Central memory CD8-positive, alpha-beta T cell (primary cell): ENCODE measurements at places on chromosomes 12 and 14.

DNA sequence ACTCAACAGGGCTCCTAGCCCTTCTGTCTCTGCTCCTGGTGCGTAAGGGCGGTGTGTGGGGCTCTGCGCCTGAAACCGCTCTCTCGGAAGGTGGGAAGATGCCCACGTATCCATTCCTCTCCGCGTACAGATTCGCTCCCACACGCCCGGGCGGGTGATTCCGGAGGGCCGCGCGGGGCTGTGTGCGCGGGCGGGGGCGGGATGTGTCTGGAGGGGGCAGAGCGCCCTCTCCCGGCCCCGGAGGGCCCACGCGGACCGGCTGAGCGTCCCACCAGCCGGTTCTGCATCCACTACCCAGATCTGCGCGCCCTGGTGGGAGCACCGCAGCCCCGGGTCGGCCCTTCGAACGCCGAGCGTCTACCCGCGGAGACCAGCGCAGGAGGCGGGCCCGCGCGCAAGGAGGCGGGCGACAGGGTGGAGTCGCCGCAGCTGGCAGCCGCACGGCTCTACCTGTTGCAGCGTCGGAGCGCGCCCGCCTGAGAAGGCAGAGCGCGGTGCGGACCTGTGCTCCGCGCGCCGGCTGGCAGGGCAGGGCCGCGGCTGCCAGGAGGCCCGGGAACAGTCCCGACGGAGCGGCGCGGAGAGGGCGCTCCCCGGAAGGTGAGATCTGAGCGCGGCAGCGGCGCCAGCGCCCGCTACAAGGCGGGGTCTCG is 1.4 kb upstream of the KCNK13 start:
- no peak for DNase-seq
- H3K36me3 ChIP-seq, result peaks cover 1% of the 10 kb centered on the region
- H3K4me3 ChIP-seq, result peak overlapping the region; percentile 80
- peaks cover 33% of the 10 kb centered on the region for H3K4me1 ChIP-seq
- H3K27me3 ChIP-seq, result peaks cover 82% of the 10 kb centered on the region
- H3K27ac ChIP-seq, result no peak overlapping the region

DNA sequence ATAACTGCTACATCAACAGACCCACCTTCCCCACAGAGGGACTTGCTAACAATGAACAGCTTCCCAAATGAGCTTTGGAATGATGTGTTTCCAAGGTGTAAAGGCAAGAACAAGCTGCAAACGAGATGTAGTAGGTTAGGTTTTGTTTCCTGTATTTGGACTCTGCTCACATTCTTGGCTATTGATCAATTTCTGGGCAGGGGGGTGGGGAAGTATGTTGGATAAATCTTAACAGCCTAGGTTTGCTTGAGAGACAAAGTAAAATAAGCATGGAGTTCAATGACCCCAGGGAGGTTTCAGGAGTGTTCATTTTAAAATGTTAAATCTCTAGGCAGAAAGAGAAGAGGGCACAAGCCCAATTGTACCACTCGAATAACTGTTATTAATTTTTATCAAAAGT is 146.6 kb downstream of the DPY19L2 start:
- no peaks in the 10 kb centered on the region for H3K36me3 ChIP-seq
- no peak overlapping the region for H3K27ac ChIP-seq
- no peaks in the 10 kb centered on the region for H3K4me1 ChIP-seq
- DNase-seq, result no peak

- H3K4me1 ChIP-seq, result no peaks in the 10 kb centered on the region
- H3K27me3 ChIP-seq, result peaks cover 48% of the 10 kb centered on the region
- H3K27ac ChIP-seq, result no peak overlapping the region
- H3K36me3 ChIP-seq, result no peaks in the 10 kb centered on the region
Measured at GRCh38 chr14:20546877-20547276, 14.0 kb downstream of the RNASE9 start.

- no peaks in the 10 kb centered on the region for H3K4me1 ChIP-seq
- H3K36me3 ChIP-seq, result no peaks in the 10 kb centered on the region
- H3K27ac ChIP-seq, result no peak overlapping the region
- H3K27me3 ChIP-seq, result peaks cover 54% of the 10 kb centered on the region
Measured at GRCh38 chr14:96260341-96260821, 4.4 kb downstream of the BDKRB1 start.

DNA sequence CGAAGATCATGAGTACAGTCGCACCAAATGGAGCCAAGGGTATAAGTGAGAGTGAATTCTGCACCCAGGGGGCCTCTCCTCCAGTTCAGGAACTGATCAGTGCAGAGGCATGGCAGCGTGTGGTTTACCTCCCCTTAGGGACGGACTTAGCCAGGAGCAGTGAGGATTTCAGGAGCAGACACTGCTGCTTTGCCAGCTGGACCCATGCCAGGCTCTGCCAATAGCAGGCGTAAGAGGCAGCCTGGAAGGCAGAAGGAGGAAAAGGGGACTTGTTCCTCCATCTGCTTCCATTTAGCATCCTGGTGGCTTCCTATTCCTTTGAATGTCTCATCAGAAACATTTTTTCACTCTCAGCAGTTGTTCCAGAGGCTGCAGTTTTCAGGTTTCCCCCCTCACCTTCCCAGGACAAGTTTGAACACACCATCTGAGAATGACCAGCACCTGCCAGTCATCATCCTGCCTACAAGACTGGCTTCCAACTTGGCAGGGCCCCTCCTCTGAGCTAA is 137.0 kb upstream of the LMNTD1 start:
- no peaks in the 10 kb centered on the region for H3K4me1 ChIP-seq
- no peaks in the 10 kb centered on the region for H3K27me3 ChIP-seq
- DNase-seq, result no peak
- H3K4me3 ChIP-seq, result no peak overlapping the region

GRCh38 chr14:77128414-77128891 is 13.1 kb downstream of the ZDHHC22 start:
- no peak overlapping the region for H3K4me3 ChIP-seq
- H3K36me3 ChIP-seq, result no peaks in the 10 kb centered on the region
- peaks cover 6% of the 10 kb centered on the region for H3K4me1 ChIP-seq
- DNase-seq, result no peak

DNA sequence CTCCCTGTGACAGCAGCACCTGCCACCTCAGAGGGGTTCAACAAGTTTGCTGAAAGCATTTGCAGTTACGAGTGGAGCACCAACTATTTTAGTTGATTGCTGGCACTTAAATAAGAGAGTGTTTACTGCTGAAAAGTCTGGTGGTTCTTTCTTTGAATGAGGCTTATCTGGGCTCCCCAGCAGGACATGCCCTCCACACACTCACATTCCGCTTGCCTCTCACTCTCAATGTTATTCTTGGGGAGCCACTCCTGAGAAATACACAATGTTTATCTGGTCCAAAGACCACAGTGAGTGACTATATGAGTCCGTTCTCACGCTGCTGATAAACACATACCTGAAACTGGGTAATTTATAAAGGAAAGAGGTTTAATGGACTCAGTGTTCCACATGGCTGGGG is 31.9 kb downstream of the NT5DC3 start:
- no peak overlapping the region for H3K27ac ChIP-seq
- H3K36me3 ChIP-seq, result peaks cover 6% of the 10 kb centered on the region
- no peak overlapping the region for H3K4me3 ChIP-seq
- H3K27me3 ChIP-seq, result no peaks in the 10 kb centered on the region
- DNase-seq, result no peak

GRCh38 chr12:48414021-48414420 is 58.3 kb upstream of the ANP32D start:
- no peak overlapping the region for H3K4me3 ChIP-seq
- no peak for DNase-seq
- peaks cover 12% of the 10 kb centered on the region for H3K4me1 ChIP-seq

DNA sequence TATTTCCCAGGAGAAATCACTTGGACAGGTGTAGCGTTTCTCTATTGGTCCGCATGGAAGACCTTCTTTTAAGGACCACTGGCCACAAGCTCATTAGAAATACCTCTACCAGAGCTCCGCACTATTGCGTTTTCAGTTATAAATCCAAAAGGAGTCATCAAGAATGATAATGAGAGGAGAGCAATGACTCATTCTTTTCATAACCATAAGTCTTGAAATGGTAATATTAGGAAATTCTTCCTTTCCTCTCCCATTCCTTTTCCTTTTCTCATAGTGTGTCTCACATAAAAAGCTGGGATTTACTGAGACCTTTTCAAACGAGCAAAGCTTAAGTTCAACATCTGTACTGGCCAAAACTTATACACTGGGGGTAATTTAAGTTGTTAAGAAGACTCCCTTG is 215.7 kb downstream of the CPNE8 start:
- H3K36me3 ChIP-seq, result peaks cover 9% of the 10 kb centered on the region
- H3K4me3 ChIP-seq, result no peak overlapping the region
- no peak overlapping the region for H3K27ac ChIP-seq
- H3K4me1 ChIP-seq, result no peaks in the 10 kb centered on the region

- H3K4me3 ChIP-seq, result no peak overlapping the region
- H3K27ac ChIP-seq, result no peak overlapping the region
- no peaks in the 10 kb centered on the region for H3K36me3 ChIP-seq
- DNase-seq, result no peak
- no peaks in the 10 kb centered on the region for H3K27me3 ChIP-seq
Measured at GRCh38 chr12:127425474-127425873, 841.5 kb upstream of the TMEM132C start.

DNA sequence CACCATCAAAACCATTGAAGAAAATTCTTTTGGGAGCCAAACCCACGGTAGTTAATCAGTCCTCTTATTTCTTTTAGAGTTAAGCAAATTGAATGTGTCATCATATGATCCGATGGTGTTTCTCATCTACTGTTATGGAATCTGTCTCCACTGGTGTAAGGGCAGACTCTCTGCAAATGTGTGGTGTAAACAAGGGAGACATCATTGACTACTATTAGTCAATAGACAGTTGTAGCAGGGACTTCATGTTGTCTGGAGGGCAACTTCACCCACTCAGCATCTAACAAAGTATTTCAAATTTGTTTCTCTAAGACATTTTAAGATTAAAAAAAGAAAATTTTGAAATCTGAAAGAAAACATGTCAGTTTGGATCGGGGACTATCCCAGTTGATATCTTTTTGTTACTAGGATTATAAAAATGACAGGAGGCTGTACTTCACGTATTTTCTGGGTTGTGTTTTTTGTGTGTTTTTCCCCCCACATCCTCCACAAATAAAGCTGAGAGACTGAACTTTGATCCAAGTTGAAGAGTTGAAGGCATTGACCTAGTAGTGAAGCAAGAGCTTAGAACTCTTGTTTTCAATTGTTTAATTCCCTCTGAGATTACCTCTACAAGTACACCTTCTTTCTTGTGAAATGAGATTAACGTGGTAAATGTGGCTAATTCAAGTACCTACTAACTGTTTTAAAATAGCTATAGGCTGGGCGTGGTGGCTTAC is 4.0 kb downstream of the GOLGA5 start:
- H3K4me1 ChIP-seq, result peaks cover 57% of the 10 kb centered on the region
- H3K4me3 ChIP-seq, result no peak overlapping the region
- H3K27ac ChIP-seq, result no peak overlapping the region
- H3K36me3 ChIP-seq, result peaks cover 31% of the 10 kb centered on the region
- no peak for DNase-seq
- no peaks in the 10 kb centered on the region for H3K27me3 ChIP-seq

- H3K4me3 ChIP-seq, result peak overlapping the region; percentile 99
- no peak for DNase-seq
- peaks cover 42% of the 10 kb centered on the region for H3K4me1 ChIP-seq
- no peaks in the 10 kb centered on the region for H3K27me3 ChIP-seq
- peak overlapping the region; percentile 99 for H3K27ac ChIP-seq
- H3K36me3 ChIP-seq, result peaks cover 11% of the 10 kb centered on the region
Measured at GRCh38 chr14:63725786-63726460, 1.9 kb downstream of the SGPP1 start.

DNA sequence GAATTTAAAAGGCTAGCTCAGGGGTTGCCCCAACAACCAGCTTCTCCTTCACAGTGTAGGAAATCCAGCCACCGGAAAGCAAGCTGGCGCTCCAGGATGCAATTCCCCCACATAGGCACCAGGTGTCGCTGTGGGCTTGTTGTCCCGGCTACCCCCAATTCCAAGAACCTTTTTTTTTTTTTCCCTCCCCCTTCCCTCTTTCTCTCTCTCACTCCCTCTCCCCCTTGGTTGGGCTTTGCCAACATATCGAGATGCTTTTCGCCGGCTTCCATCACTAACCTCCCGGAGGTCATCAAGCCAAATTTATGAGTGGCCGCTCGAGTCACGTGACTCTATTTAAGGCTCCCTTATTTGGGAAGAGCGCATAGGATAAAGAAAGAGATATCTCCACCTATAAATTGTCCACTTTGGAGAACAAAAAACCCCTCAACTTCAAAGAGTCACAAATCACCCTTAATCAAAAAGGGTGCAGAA is at the start of gene HOXC5:
Gene HOXC5 (plus strand): TSS at position 424 of the 474 bp plus-strand sequence. CDS start 73 bp downstream, outside the sequence.
- peaks cover 96% of the 10 kb centered on the region for H3K27me3 ChIP-seq
- peak; percentile 62 for DNase-seq
- H3K36me3 ChIP-seq, result peaks cover 2% of the 10 kb centered on the region
- H3K27ac ChIP-seq, result peak within 1 kb of the TSS; percentile 72

- no peak overlapping the region for H3K27ac ChIP-seq
- no peaks in the 10 kb centered on the region for H3K27me3 ChIP-seq
- H3K4me3 ChIP-seq, result no peak overlapping the region
Measured at GRCh38 chr14:67963960-67964812, 144.6 kb downstream of the RAD51B start.

DNA sequence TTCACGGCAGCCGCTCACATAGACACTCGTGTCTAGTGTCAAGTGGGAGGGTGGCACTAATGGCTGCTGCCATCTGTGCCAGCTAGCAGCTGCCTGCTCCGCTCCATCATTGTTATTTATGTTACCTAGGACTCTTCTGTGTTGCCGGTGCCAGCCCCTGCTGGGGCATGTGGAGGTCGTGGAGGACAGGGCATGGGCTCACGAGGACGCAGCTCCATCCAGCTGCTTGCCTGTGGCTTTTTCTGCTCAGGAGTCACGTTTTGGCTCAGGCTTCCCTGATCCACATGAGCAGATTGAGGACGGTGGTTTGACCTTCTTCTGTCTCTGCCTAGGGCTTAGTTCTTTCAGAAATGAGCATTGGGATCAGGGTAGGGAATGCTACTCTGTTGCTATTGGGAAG is 31.2 kb downstream of the TPCN1 start:
- no peak for DNase-seq
- H3K27me3 ChIP-seq, result no peaks in the 10 kb centered on the region
- peaks cover 2% of the 10 kb centered on the region for H3K36me3 ChIP-seq
- no peak overlapping the region for H3K27ac ChIP-seq
- no peaks in the 10 kb centered on the region for H3K4me1 ChIP-seq

DNA sequence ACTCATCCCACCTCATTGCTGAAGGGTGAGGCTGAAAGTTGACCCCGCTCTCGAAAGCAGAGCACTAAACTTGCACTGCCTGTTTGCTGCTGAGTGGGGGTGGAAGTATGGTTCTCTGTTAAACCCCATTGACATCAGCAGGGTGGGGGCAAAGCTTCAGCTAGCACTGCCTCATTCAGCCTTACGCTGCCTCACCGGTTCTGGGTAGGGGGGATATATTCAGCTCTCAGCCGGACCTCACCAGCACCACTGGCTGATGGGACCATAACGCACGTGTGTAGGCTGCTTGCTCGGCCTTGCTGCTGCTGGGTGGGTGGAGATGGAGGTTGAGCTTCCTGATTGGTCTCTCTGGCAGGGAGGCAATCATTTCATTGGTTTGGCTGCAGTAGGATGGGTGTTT is 265.7 kb upstream of the RTL1 start:
- no peaks in the 10 kb centered on the region for H3K36me3 ChIP-seq
- no peak overlapping the region for H3K4me3 ChIP-seq
- no peak for DNase-seq
- H3K27ac ChIP-seq, result no peak overlapping the region
- no peaks in the 10 kb centered on the region for H3K4me1 ChIP-seq
- H3K27me3 ChIP-seq, result peaks cover 65% of the 10 kb centered on the region

GRCh38 chr12:6987956-6988553 is 17.3 kb downstream of the EMG1 start:
- H3K4me1 ChIP-seq, result no peaks in the 10 kb centered on the region
- no peak for DNase-seq
- no peaks in the 10 kb centered on the region for H3K27me3 ChIP-seq
- H3K36me3 ChIP-seq, result peaks cover 22% of the 10 kb centered on the region
